ENCODE measurements at places on chromosomes 1 and 21.
A peak's percentile ranks its signal among the peaks of the same experiment; 100 is the strongest.

DNA sequence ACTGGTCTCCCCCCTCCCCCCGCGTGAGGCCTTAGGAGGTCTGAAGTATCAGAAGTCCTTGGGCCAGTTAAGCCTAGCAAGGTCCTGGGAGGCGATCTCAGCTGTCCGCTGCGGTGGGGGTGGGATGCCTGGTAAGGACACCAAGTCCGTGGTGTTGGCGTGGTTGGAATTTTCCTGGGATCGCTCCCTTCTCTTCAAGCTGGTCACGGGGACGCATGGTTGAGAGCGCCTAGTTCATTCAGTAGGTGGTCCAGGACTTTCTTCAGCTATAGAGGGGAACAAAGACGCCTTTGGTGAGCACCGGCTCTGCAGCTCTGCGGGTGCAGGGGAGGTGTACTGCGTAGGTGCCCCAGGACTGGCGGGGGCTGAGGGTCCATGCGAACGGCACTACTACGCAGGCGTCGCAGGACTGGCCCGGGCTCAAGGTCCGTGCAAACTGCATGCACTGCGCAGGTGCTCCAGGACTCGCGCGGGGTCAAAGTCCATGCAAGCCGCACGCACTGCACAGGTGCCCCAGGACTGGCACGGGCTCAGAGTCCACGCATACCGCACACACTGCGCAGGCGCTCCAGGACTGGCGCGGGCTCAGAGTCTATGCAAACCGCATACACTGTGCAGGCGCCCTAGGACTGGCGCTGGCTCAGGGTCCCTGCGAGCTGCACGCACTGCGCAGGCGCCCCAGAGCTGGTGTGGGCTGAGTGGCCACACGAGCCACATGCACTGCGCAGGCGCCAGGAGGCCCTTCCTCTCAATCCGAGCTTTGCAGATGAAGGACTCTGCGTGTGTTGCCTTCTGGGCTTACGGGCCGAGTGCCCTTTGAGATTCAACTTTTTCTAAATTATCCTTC, 36.6 kb upstream of the HMGN1 start:
- DNase-seq: peak; percentile 35

- no peak for DNase-seq
Observed at GRCh38 chr1:219682788-219683187, 69.9 kb upstream of the ZC3H11B start.

- no peak for DNase-seq
Observed at GRCh38 chr1:150332651-150333290, 11.4 kb downstream of the PRPF3 start.

- no peak for DNase-seq
Observed at GRCh38 chr1:32536764-32537163, 2.5 kb upstream of the ZBTB8A start.

GRCh38 chr1:119332622-119333021, 36.0 kb upstream of the HAO2 start:
- no peak for DNase-seq

Measured in non-pigmented ciliary epithelial cell (primary cell).